ENCODE measurements at places on chromosomes 7 and 10. TPM values are rescaled to one million over a fixed set of nuclear protein-coding genes. Genes with fewer than 3 reads are reported as not detected.
A peak's percentile ranks its signal among the peaks of the same experiment; 100 is the strongest.

GRCh38 chr7:74399006-74399405 lies 54.7 kb upstream of the GTF2IRD1 start:
- no peak for DNase-seq

GRCh38 chr7:38951213-38951612 lies 26.5 kb upstream of the POU6F2 start:
- no peak for DNase-seq

DNA sequence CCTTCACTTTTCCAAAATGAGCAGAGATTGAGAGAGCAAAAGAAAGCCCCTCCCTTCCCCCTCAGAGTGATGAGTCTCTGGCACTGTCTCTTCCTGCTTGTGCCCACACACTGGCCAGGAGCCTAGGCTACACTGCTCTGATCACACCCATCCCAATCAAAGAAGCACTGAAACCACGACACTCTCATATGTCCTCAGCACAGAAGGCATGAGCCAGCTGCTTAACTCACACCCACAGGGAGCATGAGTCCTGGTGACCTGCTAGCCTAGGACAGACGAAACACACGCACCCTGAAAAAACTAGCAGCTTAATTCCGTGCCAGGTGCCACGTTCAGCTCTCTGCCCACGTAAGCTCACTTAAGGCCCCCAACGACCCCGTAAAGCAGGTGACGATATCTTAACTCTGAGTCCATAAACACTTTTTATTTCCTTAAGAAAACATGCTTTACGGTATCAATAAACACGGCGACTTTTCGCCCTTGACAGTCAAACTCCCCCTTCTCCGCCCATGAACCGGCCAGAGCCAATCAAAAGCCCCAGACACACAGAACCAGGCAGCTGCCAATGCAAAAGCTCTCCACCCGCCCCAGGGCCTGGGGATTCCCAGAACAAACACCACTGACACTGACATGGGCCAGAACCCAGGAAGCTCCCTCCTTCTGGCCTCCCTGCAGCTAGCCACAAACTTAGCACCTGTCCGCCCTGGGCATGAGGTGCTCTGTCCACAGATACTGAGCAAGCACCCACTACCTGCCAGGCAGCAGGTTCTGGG lies 69.0 kb downstream of the TNRC18 start:
- DNase-seq = peak; percentile 10

Gene C10orf53
- polyA plus RNA-seq = not detected

DNA sequence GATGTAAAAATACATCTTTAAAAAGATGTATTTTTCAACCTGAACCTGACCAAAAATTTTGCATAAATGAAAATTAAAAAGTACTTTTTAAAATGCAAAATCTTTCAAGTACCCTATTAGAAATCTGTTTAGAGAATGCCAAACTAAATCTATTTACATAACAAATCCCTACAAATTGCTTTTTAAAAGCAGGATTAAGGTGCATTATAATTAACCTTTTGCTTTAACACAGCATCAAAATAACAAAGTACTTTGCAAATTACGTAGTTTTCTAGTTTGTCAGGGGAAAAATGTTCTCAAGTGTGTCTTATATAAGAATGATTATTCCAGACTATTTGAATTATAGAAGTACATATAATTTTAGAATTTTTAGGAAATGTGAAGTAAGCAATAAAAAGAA lies 160.8 kb downstream of the VPS50 start:
- DNase-seq = no peak

DNA sequence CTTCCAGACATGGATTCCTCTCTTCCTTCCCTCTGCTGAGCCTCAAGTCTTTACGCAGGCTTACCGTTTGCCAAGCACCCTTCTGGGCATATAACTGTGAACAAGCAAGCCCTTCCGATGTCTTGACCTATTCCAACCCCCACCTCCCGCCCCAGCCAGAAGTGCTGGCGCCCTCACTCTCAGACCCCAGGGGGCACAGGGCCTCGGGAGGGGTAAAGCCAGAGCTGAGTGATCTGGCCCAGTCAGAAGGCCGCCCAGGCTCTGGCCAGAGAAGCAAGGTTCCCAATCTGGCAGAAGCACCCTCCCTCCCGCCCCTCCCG lies 1.2 kb downstream of the PRRT4 start:
- DNase-seq = no peak

Gene NAT16
- polyA plus RNA-seq = not detected

DNA sequence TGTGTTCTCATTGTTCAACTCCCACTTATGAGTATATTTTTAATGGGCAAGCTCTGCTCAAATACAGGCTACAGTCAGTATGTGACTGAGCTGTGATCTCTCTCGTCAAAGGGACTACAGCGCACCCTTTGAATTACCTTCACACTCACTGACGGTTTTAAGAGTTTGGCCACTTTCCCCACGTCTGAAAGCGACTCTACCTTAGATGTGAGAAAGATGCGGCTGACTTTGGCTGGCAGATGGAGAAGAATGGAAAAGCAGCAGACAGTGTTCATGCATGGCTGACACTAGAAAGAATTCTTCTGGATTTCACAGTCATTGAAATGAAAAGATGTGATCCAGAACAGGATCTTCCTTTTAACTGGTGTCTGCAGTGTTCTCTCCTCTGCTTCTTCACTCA lies 2.0 kb upstream of the ATRNL1 start:
- DNase-seq = no peak

GRCh38 chr10:3776796-3777571 lies 8.0 kb downstream of the KLF6 start:
- DNase-seq = peak; percentile 93

Gene RASA4B
- polyA plus RNA-seq = 8.5 TPM

- no peak for DNase-seq
Observed at GRCh38 chr10:64313967-64314366, 792.8 kb downstream of the REEP3 start.

DNA sequence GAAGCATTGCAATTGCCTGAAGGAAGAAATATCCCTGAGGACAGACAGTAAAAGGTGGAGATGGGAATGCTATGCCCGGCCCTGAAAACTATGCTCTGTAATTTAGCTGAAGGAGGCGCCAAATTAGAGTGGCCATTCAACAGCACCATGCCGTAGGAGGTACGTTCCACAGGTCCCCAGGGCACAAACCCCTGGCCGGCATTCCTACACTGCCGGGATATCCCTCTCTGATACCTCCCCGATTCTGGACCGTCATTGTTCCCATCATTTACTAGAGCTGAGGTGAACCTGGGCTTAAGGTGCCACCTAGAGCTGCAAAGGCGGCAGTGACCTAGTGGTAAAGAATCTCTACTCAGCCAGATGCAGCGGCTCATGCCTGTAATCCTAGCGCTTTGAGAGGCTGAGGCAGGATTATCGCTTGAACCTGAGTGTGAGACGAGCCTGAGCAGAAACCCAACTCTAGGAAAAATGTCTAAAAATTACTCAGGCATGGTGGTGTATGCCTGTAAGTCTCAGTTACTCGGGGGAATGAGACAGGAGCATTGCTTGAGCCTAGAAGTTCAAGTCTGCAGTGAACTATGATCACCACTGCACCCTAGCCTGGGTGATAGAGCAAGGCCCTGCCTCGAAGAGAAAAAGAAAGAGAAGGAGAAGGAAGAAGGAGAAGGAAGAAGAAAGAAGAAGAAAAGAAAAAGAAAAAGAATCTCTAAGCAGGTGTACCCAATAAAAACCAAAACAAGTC lies 53.0 kb upstream of the TNKS2 start:
- DNase-seq = peak; percentile 48

Gene RBP4
- polyA plus RNA-seq = not detected

Gene PDE1C
- 0.38 TPM for polyA plus RNA-seq

- no peak for DNase-seq
Observed at GRCh38 chr7:135251496-135252391, 18.1 kb downstream of the STRA8 start.

Gene PPP1R3A
- polyA plus RNA-seq = 17.5 TPM

DNA sequence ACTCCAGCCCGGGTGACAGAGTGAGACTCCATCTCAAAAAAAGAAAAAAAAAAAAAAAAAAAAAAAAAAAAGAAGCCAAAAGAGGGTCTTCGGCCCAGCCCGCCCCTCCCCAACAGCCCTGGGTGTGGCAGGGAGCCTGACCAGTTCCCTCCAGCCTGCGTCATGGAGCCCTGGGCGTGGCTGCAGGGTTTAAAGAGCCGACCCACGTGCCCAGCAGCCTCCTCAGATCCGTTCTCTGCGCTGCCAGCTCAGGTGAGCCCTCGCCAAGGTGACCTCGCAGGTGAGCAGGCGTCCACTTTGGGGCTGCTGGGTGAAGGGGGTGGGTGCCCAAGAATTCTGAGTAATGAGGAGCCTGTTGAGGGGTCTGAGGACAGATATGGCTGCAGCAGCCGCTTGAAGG lies at the start of gene FXYD4:
Gene FXYD4, plus strand, starts transcription at position 219 of the 400 bp plus-strand sequence. CDS start 2,111 bp downstream, outside the sequence.
- no peak for DNase-seq

DNA sequence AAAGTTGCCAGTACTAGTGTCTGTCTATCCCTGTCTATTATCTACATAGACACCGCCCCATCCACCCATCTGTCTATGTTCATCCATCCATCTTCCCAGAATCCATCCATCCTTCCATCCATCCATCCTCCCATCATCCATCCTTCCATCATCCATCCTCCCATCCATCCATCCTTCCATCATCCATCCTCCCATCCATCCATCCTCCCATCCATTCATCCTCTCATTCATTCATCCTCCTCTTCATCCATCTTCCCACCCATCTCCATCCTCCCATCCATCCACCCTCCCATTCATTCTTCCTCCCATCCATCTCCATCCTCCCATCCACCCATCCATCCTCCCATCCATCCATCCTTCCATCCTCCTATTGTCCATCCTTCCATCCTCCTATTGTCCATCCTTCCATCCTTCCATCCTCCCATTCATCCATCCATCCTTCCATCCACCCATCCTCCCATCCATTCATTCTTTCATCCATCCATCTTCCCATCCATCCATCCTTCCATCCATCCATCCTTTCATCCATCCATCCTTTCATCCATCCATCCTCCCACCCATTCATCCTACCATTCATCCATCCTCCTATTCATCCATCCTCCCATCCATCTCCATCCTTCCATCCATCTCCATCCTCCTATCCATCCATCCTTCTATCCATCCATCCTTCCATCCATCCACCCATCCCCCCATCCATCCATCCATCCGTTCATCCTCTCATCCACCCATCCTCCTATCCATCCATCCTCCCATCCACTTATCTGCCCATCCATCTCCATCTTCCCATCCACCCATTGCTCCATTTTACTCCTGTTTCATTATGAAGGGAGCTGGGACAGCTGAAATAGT lies 14.7 kb upstream of the LEP start:
- no peak for DNase-seq

Gene RFC2
- polyA plus RNA-seq = 49.2 TPM

GRCh38 chr7:135665042-135665441 lies 2.7 kb downstream of the STMP1 start:
- DNase-seq = no peak

Gene ARL5B
- 18.8 TPM for polyA plus RNA-seq

DNA sequence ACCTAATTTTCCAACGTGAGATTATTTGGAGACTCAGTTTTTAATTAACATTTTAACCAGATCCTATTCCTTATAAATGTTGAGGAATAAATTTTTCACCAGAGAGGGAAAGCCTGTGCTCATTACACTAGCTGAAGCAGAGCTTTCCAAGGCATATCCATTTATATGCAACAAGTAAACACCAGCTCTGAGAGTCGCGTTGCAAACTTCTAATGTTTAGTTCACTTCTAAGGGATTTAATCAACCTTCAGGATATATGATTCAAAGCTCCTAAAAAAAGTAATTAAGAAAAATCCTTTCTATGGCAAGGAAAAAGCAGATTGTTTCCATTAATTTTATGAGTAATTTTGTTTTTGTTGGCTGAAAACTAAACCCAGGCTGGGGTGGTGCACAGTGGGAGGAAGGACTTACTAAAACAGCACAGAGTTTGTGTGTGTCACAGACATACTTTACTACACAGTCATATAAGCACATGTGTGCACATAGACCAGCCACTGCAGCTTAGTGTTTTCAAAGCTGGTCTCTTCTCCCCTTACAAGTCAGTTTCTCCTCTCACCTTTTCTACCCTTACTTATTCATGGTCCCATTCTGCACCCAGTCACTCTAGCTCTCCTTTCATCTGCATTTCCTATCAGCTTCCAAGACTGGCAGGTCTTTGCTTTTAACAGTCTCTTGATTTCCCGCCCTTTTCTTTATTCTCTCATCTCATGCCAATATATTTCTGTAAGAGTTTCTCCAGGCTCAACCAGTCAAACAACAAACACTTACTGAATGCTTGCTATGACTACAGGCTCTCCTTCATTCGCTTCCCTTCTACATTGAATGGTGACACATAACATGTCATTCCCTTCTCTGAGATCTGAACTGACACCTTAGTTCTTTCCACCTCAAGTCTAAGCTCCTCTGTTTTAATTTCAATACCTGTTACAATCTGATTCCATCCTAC lies 81.1 kb upstream of the FZD1 start:
- no peak for DNase-seq

DNA sequence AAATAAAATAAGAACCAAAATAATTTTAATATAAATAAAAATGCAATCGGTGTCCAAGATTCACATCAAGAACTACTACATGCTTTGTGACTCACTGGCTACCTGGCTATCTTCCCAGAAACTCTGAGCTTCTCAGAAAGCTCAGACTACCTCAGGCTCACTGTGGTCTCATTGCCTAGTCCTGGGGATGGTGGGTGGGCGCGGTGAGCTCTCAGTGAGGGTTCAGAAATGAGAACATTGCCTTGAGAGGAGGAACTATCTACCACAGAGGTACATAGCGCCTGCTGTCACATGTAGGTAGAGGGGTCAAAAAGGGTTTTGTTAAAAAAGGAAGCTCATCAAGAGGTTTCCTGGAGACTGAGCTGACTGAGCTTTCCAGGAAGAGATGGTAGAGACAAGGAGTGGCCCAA lies 108.0 kb downstream of the WDFY4 start:
- DNase-seq = peak; percentile 53

DNA sequence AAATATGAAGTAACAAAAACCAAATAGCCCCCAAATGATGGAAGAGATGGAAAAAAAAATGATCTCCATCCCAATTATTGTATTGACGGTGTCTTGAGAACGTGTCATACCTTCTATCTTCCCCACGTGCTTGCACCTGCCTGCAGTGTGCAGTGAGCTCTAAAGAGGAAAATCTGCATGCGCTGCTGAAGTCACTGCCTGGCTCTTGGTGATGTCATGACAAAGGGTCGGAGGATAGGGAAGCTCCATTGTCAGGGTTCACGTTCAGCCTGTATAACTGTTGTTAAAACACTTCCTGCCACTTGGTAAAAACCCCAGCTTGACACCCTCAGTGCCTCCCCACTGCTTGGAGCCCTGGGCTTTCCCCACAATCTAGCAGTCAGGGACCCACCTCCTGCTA lies 549.2 kb upstream of the MKI67 start:
- DNase-seq = no peak

Measured in cardiac muscle cell (in vitro differentiated cells and primary cell).